ENCODE measurements at places on chromosomes 2 and 18. TPM values are rescaled to one million over a fixed set of nuclear protein-coding genes. Genes with fewer than 3 reads are reported as not detected.

Gene CNOT9
- 35.6 TPM for total RNA-seq

Gene MLPH
- 14.2 TPM for total RNA-seq

Gene UGT1A4
- not detected for total RNA-seq

Gene ITGB6
- total RNA-seq = 7.6 TPM

Gene TCF4
- total RNA-seq = 105 TPM

Gene RND3
- total RNA-seq = 92.0 TPM

Gene TPRKB
- 21.3 TPM for total RNA-seq

Gene FBXO48
- 0.54 TPM for total RNA-seq

Gene CCDC102B
- total RNA-seq = 10.2 TPM

Gene TTR
- total RNA-seq = not detected

Gene RASGRP3
- 2.0 TPM for total RNA-seq

Gene GRB14
- 8.6 TPM for total RNA-seq

Gene DAPL1
- total RNA-seq = not detected

Gene CCDC68
- total RNA-seq = 2.2 TPM

Gene SPEG
- total RNA-seq = 76.1 TPM

Gene HOXD3
- total RNA-seq = not detected

Gene FZD7
- 61.5 TPM for total RNA-seq

Gene SMYD1
- not detected for total RNA-seq

Gene CRYGC
- not detected for total RNA-seq

Gene NMUR1
- not detected for total RNA-seq

Gene SPDYA
- 1.3 TPM for total RNA-seq

Gene CNPPD1
- 28.1 TPM for total RNA-seq

Gene GAD1
- total RNA-seq = 4.7 TPM

Gene HOXD12
- not detected for total RNA-seq

Gene TUBA3D
- total RNA-seq = not detected

Gene EPB41L3
- total RNA-seq = 92.3 TPM

Gene RAX
- total RNA-seq = not detected

Gene BCL2
- total RNA-seq = 1.0 TPM

Gene MYL1
- total RNA-seq = 11.1 TPM

Gene RMDN2
- 5.1 TPM for total RNA-seq

Gene MRPL33
- 80.7 TPM for total RNA-seq

Gene ACTG2
- 540 TPM for total RNA-seq

Gene TMEM200C
- total RNA-seq = 11.3 TPM

Gene CNRIP1
- 4.4 TPM for total RNA-seq

Gene CHST9
- 1.3 TPM for total RNA-seq

Gene CDH2
- 326 TPM for total RNA-seq

Gene GPR155
- total RNA-seq = 11.0 TPM

Gene CNGA3
- not detected for total RNA-seq

Gene STPG4
- total RNA-seq = 0.64 TPM

Gene TUBA3E
- total RNA-seq = not detected

Gene HMSD
- 1.0 TPM for total RNA-seq

Gene STAT4
- total RNA-seq = 1.6 TPM

Gene SPATA3
- not detected for total RNA-seq

Gene AQP12A
- total RNA-seq = not detected

Gene MRO
- total RNA-seq = 0.18 TPM

Gene IL1F10
- total RNA-seq = not detected

Gene GKN1
- not detected for total RNA-seq

Gene SIX3
- 0.48 TPM for total RNA-seq

Gene TCF23
- not detected for total RNA-seq

Gene AFF3
- total RNA-seq = 14.7 TPM

Gene UGT1A9
- total RNA-seq = not detected

Gene HJURP
- total RNA-seq = 5.9 TPM

Gene CHST10
- total RNA-seq = 11.1 TPM

Gene GPR17
- total RNA-seq = 0.18 TPM

Gene TUBB6
- 485 TPM for total RNA-seq

Gene CD207
- total RNA-seq = not detected

All from astrocyte (in vitro differentiated cells and primary cell).